ENCODE measurements at places on chromosomes 2 and 18. TPM values are rescaled to one million over a fixed set of nuclear protein-coding genes. Genes with fewer than 3 reads are reported as not detected.

Gene CD28
- total RNA-seq, result not detected

Gene GPC1
- total RNA-seq, result 28.3 TPM

- no peak for DNase-seq
Measured at GRCh38 chr2:61210332-61210981, 48.5 kb downstream of the C2orf74 start.

- no peak for DNase-seq
Measured at GRCh38 chr18:35803551-35803950, 168.9 kb upstream of the RMP24 start.

GRCh38 chr2:215899141-215900074 is 113.9 kb downstream of the MREG start:
- DNase-seq, result no peak

DNA sequence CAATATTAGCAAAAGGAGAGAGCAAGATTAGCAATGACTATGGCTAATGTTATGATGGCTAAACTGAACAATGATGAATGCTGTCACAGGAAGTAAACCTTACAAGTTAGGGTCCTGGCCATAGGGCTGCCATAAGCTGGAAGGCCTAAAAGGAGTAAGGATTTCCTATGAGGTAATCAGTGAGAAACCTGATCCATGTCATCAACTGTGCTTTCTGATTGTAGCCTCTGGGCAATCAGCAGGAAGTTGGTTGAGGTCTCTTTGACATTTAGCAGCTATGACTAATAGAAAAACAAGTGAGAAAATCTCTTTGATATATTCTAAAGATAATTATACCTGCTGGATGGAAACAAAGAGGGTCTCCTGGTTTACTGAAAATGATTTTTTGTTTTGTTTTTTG is 193.0 kb downstream of the RAB3GAP1 start:
- no peak for DNase-seq

Measured in H1 (cell line).